ENCODE measurements at places on chromosomes 1 and 21.

- DNase-seq = no peak
Observed at GRCh38 chr21:16537501-16537900, 807.7 kb downstream of the USP25 start.

GRCh38 chr1:7539769-7540175, 231.3 kb upstream of the VAMP3 start:
- DNase-seq = peak; percentile 38

- DNase-seq = no peak
Observed at GRCh38 chr1:96308314-96308713, 413.3 kb upstream of the PTBP2 start.

GRCh38 chr1:187477103-187477502, 648.4 kb downstream of the PLA2G4A start:
- no peak for DNase-seq

- no peak for DNase-seq
Observed at GRCh38 chr1:145886816-145887215, 1.1 kb upstream of the ANKRD35 start.

- no peak for DNase-seq
Observed at GRCh38 chr21:43983860-43984420, 28.2 kb upstream of the TRAPPC10 start.

DNA sequence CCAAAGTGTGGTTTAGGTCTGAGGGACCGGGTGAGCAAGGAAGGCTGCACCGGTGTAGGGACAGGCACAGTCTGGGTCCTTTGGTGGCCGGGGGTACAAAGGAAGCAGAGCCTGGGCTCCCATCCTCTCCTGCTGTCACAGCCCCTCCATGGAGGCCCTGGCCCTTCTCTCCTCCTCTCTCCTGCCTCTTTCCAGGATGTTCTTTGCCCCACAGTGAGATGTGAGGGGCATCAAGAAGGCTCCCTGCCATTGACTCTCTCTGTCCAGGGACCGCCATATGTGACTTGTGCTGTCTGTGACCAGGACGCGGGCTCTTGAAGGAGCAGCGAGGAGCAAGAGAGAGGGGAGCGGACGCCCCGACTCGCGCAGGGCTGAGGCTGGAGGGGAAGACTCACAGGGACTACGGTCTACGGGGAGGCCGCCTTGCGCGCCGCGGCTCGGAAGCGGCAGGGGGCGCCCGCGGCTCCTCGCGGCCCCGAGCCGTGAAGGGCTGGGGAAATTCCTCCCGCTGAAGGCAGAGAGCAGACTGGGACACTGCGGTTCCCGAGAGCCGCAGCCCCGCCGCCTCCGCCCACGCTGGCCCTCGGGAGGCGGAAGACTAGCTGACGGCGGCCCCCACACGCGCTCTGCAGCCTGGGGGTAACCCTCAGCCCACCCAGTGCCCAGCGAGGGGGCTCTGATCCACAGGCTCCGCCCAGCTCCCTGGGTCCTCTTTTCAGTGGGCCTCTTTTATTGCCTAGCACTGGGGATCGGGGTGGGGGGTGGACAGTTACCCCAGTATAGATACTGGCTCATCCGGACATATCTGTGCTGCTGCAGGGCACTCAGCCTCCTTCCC, 40.8 kb downstream of the MAB21L3 start:
- peak; percentile 90 for DNase-seq

GRCh38 chr1:167165948-167166689, 54.6 kb upstream of the POU2F1 start:
- DNase-seq = no peak

DNA sequence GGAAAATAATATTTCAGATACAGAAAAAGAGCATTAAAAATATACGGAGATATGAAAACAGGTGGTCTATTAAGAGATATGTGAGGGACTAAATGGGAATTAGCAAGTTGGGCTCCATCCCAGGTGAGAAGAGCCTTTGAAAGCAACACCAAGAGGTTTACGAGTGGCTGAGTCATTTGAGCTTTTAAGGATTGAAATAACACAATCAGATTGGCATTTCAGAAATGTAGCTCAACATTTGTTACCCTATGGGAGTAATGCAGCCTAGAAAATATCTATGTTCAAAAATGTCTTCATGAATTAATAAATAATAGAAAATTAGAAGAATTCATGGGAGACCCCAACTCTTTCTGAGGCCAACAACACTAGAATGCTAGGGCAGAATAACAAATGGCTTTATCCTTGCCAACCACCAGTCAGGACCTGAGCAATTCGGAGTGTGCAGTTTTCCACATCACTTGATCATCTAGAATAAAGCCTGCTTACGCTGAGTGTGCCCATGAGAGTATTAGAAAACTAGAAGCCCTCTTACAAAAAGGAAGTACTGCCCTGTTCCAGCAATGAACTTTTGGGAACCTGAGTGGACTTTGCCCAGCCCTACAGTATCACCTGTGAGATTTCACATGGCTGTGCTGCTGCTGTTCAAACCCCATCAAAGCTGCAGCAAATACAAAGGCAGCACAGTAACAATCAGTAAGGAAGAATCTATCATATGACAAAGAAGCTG, 538.0 kb upstream of the CAMK1G start:
- peak; percentile 43 for DNase-seq

DNA sequence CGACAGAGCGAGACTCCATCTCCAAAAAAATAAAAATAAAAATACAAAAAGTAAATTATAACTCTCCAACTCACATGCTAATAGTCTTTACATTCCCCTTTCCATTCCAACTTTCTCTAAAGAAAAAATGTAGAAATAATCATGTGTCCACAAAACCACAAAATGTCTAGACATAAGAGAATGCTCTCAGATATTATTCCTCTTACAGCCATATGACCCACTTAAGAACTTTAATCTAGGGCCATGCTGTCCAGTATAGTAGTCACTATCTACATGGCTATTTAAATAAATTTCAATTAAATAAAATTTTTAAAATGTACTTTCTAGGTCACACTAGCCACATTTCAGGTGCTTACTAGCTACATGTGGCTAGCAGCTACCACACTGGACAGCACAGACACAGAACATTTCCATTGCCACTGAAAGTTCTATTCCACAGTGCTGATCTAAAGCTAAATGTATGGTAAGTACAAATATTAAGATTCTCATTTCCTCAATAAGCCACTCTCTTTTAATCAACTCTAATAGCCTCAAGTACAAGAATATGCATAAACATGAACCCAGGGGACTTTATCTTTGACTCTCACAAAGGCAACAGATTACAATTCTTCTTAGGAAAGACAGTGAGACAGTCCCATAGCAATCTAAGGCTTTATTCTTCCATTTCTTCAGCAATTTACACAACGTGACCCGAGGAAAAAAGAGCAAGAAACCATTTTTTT, 138.6 kb downstream of the RERE start:
- DNase-seq = no peak

DNA sequence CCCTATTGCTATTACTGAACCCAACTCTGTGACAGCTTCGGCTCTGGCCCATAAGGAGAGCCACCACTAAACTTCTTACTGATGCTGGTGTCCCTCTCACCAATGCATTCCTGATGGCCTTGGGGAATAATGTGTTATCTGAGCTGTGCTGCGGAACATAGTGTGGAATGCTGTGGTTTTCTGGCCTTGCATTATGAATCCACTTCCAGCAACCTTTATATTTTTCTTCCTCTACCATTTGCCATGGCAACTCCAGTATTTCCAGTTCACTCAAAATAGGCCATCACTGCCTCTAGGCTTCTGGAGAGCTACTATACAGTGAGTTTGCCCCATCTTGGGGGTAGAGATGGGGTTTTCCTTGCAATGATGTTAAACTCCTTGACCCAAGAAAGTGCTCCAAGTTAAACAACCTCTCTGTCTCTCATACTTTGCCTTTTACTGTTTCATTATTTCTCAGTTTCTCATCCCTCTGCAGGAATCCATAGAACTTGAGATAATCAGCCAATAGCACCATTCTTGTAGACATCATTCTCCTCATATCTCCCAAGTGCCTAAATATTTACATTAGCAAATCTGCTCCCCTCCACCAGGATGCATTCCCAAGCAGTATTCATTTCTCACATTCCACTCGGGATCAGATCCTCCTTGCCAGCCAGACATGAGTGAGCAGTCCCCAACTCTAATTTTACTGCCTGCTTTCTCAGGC, 11.1 kb upstream of the RAVER2 start:
- peak; percentile 12 for DNase-seq

GRCh38 chr1:204652497-204652896, 33.0 kb downstream of the LRRN2 start:
- DNase-seq = no peak

- peak; percentile 22 for DNase-seq
Observed at GRCh38 chr1:107198561-107198960, 57.7 kb downstream of the NTNG1 start.

DNA sequence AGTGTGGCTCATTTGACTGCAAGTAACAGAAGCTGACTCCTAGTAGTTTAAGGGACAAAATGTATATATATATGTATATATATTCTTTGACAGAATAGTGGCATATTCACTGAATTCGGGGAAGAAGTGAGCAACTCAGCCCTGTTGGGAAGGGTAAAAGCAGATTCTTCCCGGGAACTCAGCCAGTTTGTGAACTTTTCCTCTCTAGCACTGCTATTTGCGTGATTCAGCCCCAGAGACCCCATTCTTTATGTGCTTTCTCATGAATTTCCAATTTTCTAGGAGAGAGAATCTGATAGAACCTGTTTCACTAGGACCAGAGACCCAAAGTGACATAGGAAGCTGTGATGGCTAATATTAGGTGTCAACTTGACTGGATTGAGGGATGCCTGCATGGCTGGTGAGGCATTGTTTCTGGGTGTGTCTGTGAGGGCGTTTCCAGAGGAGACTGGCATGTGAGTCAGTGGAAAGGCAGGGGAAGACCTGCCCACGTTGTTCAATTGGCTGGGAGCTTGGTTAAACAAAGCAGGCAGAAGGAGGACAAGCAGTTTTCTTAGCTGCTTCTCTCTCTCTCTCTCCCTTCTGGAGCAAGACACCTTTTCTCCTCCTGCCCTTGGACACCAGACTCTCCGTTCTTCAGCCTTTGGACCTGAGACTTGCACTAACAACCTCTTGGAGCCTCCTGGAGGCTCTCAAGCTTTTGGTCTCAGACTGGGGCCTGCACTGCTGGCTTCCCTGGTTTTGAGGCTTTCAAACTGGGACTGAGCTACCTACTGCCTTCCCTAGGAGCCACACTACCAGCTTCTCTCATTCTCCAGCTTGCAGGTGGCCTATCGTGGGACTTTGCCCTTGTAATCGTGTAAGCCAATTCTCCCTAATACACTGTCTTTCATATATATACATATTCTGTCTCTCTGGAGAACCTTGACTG, 93.4 kb upstream of the KCNK1 start:
- DNase-seq = peak; percentile 77

DNA sequence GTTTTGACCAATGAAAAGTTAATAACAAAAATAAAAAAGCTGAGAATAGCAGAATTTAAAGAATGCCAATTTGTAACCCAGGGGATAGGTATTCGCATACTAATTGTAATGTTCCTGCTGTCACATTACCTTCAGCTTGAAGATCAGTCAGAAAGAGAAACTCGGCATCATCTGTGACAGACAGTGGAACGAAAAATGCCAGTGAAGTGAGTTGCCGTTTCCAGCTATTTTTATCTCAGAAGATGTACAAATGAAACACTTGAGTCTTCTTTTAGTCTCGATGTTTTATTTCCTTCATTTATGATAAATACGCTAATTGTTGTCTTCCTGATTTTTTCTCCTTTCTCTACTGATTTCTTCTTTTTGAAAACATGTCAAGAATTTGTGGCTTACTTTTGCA, 26.1 kb downstream of the RGS21 start:
- DNase-seq = no peak

DNA sequence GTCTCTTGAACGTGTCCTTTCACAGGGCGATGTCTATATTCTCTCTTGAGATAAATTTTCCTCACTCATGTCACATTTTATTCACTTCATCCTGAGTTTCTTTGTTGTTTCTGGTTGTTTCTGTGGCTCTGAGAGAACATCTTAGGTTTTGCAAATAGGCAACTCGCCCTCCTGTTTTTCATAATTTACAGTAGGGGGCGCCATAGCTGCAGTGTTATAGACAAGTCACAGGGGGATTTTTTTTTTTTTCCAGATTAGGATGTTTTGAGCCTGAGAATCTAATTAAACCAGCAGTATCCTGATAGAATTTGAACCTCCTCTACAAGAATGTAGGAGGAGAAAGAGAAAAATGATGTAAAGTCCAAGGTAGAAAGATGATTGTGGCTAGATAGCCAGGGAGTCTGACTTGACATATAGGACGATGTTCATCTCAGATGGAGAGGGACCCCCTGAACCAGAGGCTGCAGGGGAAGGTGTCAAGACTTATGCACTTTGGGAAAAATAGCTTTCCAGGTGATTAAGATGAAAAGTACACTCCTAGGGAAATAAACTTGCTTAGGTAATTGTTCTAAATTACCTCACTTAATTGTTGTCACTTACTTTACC, 76.3 kb downstream of the ZP4 start:
- peak; percentile 28 for DNase-seq

- DNase-seq = no peak
Observed at GRCh38 chr1:42359466-42359865, 21.1 kb upstream of the RIMKLA start.

GRCh38 chr21:17819877-17820229, 697 bp upstream of the C21orf91 start:
- no peak for DNase-seq

DNA sequence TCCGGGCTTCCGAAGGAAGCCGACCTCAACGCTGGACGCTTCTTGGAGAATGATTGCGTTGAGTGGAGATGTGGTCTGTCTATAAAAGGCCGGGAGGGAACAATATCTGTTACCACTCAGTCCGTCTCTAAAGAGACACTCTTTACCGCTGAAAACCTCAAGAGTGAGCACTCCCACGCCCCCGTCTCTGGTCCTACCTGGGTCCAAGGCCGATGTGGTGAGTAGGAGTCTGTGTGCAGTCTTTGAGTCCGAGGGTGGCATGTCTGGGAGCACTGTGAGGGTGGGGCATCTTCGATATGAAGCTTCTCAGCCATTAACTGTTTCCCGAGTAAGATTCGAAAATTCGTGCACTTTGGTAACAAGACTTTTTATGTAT, 576 bp downstream of the ZFP69 start:
- DNase-seq = peak; percentile 54

GRCh38 chr1:83854456-83854855, 144.5 kb downstream of the TTLL7 start:
- DNase-seq = no peak

DNA sequence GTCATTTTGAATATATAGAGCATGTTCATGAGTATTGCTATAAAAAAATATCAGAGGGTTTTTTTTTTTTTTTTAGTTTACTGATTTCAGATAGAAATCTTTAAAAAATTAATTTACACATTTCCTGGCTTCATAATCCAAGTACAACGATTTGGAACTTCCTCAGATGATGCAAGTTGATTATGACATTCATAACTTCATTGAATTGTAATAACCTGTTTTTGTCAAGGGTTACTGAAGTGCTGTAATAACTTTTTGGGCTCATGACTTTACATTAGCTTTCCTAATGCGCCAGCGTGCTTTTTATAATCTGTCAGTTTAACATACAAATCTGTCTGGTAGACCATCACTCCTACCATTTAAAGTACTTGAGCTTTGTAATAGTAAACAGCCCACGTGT, 81.3 kb downstream of the SASS6 start:
- no peak for DNase-seq
